Activated T-cell treated with anti-CD3 and anti-CD28 coated beads, Interleukin-2, amount 50 U/mL, for 48 hours (primary cell): ENCODE measurements at places on chromosomes 6 and 20.

GRCh38 chr20:23139524-23139923, 53.4 kb upstream of the CD93 start:
- DNase-seq = no peak

GRCh38 chr20:37948956-37949355, 46.0 kb downstream of the VSTM2L start:
- no peak for DNase-seq

DNA sequence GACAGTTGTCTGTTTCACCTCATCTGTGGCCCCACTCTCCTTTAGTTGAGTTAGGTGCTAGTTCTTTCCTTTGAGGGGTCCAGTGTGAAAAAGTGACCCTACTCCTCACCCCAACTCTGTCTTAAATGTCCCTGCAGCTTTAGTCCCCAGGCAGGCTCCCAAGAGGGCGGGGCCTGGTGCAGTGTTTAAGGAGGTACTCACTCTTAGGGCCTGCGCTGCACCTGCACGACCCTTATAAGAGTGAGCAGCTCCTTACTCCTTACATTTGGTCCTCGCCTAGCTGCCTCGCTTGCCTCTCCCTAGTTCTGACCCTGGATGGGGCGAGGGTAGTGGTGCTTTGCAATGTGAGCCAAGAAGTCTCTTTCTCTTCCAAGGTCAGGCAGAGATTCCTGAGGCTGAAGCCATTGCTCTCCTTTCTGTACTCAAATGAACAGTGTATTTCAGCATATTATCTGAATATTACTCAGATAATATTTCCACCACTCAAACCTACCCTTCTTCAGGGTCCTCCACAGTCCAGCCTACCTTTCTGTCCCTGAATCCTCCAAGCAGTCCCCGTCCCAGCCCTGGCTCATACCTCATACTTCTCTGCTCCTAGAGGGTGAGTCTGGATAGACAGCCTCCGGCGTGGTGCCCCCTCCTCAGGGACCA, 11.9 kb upstream of the VEGFA start:
- DNase-seq = no peak

DNA sequence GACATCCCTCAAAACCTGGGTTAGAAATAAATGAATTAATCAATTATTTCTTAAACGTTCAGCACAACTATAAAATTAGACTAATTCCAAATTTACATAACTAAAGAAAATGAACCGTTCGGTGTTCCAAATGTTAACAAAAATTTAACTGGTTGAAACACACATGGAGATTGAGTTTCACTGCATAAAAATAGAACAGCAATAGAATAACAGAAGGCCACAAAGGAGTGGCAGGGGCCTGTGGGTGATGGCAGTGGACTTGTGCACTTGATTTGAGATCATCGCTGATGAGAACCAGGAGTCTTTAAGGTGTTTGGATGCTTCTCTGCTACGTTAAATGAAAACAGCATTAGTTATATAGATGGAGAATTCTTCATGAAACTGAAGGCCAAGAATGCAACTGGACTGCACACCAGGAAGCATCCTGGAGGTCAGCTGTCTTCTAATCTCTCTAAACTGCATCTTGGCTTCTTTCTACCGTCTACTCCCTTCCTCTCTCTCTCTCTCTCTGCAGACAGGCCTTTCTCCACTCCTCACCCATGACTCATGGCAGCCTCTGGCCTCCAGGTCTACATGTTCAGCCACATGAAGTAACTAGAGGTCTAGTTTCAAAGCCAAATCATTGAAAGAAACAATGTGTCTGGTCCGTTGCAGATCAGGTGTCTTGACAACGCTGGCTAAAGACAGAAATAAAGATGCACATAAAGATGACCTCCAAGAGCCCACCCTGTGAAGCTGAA, 111.3 kb downstream of the SIM1 start:
- no peak for DNase-seq

- DNase-seq = no peak
Observed at GRCh38 chr6:46764961-46765360, 18.2 kb downstream of the ANKRD66 start.

GRCh38 chr20:24432046-24432442, 37.4 kb upstream of the SYNDIG1 start:
- DNase-seq = no peak

DNA sequence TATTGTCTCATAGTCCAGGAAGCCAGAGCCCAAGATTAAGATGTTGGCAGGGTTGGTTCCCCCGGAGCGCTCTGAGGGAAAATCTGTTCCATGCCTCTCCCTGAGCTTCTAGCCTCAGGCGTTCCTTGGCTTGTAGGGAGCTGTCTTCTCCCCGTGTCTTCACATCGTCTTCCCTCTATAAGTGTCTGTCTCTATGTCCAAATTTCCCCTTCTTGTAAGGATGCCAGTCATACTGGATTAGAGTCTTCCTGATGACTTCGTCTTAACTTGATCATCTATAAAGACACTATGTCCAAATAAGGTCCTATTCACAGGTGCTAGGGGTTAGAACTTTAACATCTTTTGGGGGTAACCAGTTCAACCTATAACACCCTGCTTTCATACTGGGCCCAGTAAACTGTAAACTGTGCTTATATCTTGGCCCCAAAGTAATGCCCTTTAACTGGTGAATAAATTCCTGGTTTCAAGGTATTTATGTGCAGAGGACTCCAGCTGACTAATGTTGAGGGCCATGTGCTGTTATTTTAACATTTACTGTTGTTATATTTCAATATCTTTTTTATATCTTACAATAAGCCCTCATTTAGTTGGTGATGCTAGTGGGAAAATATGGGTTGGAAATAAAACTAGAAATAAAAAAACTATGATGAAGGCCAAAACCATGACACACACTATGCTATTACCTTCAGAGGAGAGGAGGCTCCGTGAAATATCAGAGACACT, 101.7 kb upstream of the IYD start:
- DNase-seq = no peak

DNA sequence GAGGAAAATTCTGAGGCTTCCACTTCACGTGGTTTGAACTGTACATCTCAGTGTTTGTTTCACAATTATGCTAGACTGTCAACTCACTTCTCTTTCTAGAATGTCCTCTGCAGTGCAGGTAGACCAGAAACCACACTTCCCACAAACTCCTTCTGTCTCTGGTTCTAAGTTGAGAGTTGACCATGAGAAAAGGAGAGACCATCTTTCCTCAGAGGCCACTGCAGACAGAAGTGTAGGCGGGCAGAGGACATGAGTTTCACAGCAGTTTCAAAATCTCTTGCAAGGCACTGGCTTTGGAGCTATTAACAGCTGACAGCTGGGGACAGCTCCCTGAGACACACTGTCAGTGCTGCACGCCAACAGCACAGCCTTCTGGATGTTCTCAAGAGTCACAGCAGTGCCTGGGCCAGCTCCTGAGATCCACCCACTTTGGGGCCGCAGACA, 55.4 kb upstream of the MOXD1 start:
- DNase-seq = no peak

DNA sequence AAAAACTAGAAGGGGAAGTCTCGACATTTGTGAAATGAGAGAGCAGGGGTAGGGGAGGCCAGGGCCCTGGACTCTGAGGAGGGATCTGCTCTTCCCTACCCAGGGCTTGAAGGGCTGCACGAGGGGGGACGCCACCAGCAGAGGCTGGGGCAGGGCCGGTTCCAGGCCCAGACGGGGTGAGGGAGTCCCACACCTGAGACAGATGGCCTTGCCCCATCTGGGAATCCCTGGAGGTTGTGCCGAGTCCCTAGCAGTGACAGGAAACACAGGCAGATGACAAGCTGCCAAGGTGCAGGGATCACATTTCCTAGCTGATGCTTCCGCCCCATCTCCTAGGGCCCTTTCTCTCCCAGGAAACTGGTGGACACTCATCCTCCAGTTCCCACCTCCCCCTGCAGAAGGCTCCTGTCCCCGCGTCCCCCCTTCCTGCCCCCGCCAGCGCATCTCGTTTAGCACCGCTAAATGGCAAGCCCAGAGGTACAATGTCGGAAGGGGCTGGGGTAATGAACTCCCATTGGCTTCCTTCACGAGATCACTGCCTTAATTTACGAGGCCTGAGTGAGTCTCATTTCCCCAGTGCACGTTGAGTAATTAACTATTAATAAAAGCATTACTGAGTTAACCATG, 35.2 kb upstream of the CDH22 start:
- DNase-seq = no peak

- DNase-seq = no peak
Observed at GRCh38 chr6:80276861-80277260, 170.4 kb downstream of the BCKDHB start.

DNA sequence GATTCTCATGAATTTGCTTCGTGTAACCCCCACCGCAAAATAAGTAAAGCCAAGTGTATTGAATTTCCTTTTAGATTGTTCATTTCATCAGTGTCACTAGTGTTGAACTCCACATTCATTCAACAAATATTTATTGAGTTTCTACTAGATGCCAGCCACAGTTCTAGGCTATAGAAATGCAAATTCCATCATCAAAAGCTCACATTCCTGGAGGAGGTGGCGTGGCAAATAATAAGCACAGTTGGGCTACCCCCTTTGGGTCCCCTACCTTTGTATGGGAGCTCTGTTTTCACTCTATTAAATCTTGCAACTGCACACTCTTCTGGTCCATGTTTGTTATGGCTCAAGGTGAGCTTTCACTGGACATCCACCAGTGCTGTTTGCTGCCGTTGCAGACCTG, 12.7 kb upstream of the ME1 start:
- DNase-seq = no peak

DNA sequence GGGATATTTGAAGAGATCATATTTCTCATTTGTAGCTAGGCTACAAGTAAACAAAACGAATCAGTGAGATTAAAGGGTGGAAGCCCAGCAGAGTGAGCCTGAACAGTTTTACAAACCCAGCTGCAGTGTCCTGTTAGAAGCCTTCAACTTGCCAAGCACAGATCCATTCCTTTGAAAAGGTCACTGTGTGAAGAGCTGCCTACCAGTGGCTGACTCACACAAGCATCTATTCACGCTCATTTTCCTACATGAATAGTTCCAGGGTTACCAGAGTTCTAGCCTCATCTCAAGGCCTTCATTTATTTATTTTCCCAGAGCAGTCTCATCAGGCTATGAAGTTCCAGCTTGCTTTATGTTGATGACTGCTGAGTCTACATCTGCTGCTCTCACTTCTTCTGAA, 25.7 kb upstream of the MLIP start:
- DNase-seq = no peak

GRCh38 chr20:51416532-51417249, 125.8 kb downstream of the NFATC2 start:
- no peak for DNase-seq

GRCh38 chr6:336159-337114, 44.1 kb downstream of the DUSP22 start:
- no peak for DNase-seq

DNA sequence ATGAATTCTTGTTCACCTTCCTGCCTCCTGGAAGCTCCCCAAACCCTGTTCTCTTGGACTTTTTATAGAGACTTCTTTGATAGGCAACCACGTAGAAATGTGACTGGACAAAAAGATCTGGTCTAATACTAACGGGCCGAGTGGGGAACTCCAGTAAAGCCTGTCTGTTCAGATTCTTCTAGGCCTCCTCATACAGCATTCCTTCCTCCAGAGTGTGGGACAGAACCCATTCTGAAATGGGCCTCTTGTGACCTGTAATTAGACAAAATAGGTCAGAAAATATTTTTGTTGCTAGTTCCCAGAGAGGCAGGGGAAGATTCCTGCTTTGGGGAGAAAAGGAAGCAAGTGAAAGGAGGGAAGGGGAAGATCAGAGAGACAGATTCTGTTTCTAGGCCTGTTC, 374.3 kb downstream of the CDH26 start:
- DNase-seq = no peak

DNA sequence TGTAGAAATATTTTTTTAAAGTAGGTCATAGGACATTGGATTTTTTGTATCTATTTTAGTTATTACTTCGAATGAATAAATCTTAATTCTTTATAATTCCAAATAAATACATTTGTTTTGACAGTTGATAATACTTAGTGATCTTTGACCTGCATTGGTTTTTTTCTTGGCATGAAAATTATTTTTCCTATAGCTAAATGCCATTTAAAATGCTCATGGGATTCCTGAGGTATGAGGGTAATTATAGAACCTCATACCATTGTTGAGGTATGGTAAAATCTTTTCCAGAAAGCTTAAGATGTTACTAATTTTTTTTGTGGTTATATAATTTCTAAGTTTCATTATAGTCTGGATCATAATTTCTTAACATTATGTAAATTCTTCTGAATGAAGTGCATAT, 8.3 kb downstream of the PM20D2 start:
- DNase-seq = no peak

DNA sequence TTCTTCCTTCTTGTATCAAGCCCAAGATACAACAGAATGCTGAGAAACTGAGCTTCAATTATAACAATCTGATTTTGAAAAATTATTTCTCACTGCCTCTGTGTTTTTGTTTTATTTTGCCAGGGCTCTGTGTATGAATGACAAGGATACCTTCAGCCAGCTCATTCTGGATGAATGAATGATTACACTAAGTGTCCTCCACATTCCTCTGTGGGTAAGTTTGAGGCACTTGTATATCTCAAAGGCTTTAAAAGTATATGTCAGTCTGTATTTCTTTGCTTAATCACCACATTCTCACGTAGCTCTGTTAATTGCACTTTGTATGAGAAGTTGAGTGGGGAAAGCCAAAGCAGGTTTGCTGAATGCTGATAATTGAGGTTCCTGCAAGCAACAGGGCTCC, 95.1 kb downstream of the TIAM2 start:
- DNase-seq = no peak
